ENCODE measurements at places on chromosomes 5 and 9. TPM values are rescaled to one million over a fixed set of nuclear protein-coding genes. Genes with fewer than 3 reads are reported as not detected.

Gene PPP2R2B
- total RNA-seq: not detected

Gene QRFP
- not detected for total RNA-seq

Gene ANKRD34B
- total RNA-seq: not detected

Gene PLEKHG4B
- 1.3 TPM for total RNA-seq

Gene TMEFF1
- total RNA-seq: not detected

DNA sequence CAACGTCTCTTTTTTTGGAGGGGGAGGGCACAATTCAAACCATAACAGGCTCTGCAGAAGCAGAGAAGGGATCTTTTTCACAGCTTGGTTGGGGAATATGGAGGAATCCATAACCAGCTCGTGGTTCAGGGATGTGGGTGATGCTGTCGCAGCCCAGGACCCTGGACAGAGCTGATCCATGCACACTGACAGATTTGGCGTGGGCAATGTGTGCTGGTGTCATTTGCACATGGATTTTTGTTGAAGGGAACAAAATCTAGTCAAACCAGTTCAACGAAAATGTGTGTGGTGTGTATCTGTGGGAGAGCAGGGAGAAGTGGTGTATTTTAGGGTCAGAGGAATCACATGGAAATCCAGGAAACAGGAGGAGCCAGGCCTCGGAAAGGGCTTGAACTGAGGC lies 4.2 kb downstream of the DOCK2 start:
- H3K36me3 ChIP-seq: no peaks in the 10 kb centered on the region
- H3K27me3 ChIP-seq: peaks cover 10% of the 10 kb centered on the region
- H3K27ac ChIP-seq: no peak overlapping the region
- no peak overlapping the region for H3K4me3 ChIP-seq
- DNase-seq: no peak

DNA sequence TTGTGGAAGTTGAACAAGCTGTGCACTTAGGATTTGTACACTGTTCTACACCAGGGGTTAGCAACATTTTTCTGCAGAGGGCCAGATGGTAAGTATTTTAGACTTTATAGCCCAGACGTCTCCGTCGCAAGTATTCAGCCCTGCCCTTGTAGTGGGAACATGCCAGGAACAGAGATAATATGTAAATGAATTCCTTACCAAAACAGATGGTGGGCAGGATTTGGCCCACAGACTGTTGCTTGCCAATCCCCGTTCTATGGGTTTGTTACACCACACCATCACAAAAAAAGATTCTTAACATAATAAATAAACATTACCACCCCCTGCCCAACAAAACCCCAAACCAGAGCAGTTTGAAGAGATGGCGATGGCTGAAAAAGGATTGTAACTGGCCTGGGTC lies 74.3 kb downstream of the AMBP start:
- no peak overlapping the region for H3K27ac ChIP-seq
- no peak overlapping the region for H3K4me3 ChIP-seq
- H3K4me1 ChIP-seq: no peaks in the 10 kb centered on the region
- no peaks in the 10 kb centered on the region for H3K36me3 ChIP-seq
- DNase-seq: no peak
- no peaks in the 10 kb centered on the region for H3K27me3 ChIP-seq

DNA sequence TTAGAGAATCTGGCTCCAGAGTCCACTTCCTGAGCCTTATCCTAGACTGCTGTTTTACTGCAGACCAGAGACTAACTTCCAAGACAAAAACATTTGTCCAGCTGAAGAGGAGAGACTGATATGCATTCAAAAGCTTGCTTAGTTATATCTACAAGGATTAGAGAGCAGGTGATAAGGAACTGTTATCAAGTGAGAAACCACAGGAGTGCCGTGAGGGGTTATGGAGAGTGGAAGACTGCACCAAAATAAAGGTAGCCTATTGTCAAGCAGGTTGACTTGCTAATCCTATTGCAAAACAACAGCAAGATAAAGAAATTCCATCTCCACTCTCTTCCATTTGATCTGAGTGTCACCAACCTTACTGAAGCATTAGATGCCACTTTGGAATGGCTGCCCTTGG lies 139.1 kb downstream of the SCAMP1 start:
- no peaks in the 10 kb centered on the region for H3K27me3 ChIP-seq
- H3K27ac ChIP-seq: no peak overlapping the region
- H3K4me3 ChIP-seq: no peak overlapping the region

GRCh38 chr9:111886983-111887718 lies 9.5 kb upstream of the UGCG start:
- H3K27ac ChIP-seq: no peak overlapping the region
- no peaks in the 10 kb centered on the region for H3K27me3 ChIP-seq
- H3K4me1 ChIP-seq: peaks cover 5% of the 10 kb centered on the region
- no peaks in the 10 kb centered on the region for H3K36me3 ChIP-seq
- H3K4me3 ChIP-seq: no peak overlapping the region
- no peak for DNase-seq

GRCh38 chr5:180208435-180209081 lies 453 bp downstream of the RASGEF1C start:
- no peak overlapping the region for H3K4me3 ChIP-seq
- no peaks in the 10 kb centered on the region for H3K36me3 ChIP-seq

DNA sequence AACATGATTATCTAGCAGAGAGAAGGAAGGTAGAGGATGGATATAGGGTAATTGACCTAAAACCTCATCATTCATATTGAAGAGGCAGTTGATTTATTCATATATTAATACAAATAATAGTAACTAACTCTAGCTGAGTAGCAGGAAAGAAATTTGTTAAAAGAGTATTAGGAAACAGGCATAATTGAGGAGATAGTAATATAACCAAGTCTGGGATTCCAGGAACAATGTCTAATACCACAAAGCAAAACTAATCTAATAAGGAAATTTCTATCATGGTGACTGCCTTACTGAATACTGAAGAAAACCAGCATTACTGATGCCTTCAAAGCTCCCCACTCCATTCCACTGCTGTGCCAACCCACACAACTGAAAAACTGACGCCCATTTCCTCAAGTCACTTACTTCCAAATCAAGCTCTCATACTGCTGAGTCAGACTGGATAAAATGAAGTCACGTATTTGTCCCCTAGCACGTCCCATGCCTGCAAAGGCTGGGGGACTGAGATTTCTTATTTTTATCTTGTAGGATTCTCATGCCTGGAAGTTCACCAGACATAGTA lies 153.9 kb downstream of the SMC2 start:
- H3K4me3 ChIP-seq: no peak overlapping the region
- H3K27me3 ChIP-seq: no peaks in the 10 kb centered on the region
- H3K4me1 ChIP-seq: no peaks in the 10 kb centered on the region

- H3K27me3 ChIP-seq: no peaks in the 10 kb centered on the region
- H3K36me3 ChIP-seq: no peaks in the 10 kb centered on the region
- H3K4me3 ChIP-seq: no peak overlapping the region
- no peak for DNase-seq
Observed at GRCh38 chr9:4861145-4861544, 68.4 kb downstream of the RCL1 start.

- H3K4me1 ChIP-seq: no peaks in the 10 kb centered on the region
- no peak for DNase-seq
- no peaks in the 10 kb centered on the region for H3K36me3 ChIP-seq
Observed at GRCh38 chr9:1726993-1727759, 288.0 kb upstream of the SMARCA2 start.

DNA sequence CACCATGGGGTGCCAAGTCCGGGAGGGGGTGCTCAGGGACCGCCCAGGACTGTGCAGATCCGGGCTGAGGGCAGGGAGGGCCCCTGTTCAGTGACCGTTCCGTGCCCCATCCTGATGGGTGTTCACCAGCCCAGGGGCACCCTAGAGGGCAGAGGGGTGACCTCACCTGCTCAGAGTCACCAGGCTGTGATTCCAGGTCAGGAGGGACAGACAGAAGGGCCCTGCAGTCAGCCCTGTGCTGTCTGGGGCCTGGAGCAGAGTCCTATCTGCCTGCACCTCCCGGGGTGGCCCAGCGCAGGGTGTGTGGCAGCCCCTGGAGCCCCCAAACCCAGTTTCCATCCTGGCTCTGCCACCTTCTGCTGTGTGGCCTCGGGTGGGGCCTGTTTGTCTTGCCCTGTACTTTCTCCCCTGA lies 241.9 kb downstream of the PBX3 start:
- no peaks in the 10 kb centered on the region for H3K36me3 ChIP-seq
- H3K27ac ChIP-seq: no peak overlapping the region
- no peaks in the 10 kb centered on the region for H3K27me3 ChIP-seq
- no peak overlapping the region for H3K4me3 ChIP-seq
- H3K4me1 ChIP-seq: no peaks in the 10 kb centered on the region
- DNase-seq: no peak

Gene WNT8A
- total RNA-seq: not detected

Measured in body of pancreas (tissue), 4 donors.